Activated CD4-positive, alpha-beta memory T cell treated with anti-CD3 and anti-CD28 coated beads, Interleukin-2, amount 10 ng/mL, durations not matched to agents 7 days and 5 days (primary cell): ENCODE measurements at places on chromosomes 7 and 10. TPM values are rescaled to one million over a fixed set of nuclear protein-coding genes. Genes with fewer than 3 reads are reported as not detected.

Gene NT5C3A
- total RNA-seq, result 89.6 TPM

Gene OGDHL
- not detected for total RNA-seq

Gene LRRC18
- not detected for total RNA-seq

Gene ZDHHC4
- total RNA-seq, result 35.5 TPM

DNA sequence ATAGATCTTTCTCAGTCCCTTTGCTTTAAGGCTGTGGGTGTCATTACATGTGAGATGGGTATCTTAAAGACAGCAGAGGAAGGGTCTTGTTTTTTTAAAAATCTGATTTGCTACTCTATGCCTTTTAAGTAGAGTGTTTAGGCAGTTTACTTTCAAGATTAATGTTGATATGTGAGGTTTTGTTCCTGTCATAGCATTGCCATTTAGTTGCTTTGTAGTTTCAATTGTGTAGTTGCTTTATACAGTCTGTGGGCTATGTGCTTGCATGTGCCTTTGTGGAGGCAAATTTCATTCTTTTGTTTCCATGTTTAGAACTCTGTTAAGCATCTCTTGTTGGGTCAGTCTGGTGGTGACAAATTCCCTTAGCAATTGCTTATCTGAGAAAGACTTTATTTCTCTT, 54.6 kb downstream of the ZNF783 start:
- no peak for DNase-seq

DNA sequence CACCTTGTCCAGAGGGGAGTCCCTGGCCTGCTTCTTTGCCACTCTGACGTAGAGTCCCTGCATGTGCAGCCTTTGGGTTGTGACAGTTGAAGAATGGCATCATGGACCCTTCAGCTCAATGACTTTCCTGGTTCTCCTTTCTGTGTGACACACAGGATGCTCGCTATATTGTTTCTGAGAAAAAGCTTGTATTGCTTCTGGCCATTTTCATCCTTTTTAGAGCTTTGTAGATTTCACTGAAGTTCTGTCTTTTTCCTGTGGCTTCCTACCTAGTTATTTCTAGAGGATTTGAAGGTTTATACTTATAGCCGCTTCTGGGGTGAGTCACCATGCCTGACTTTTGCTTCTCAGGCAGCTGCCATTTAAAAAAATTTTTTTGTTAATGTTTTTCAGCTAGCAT, 27.0 kb downstream of the SND1 start:
- no peak for DNase-seq

DNA sequence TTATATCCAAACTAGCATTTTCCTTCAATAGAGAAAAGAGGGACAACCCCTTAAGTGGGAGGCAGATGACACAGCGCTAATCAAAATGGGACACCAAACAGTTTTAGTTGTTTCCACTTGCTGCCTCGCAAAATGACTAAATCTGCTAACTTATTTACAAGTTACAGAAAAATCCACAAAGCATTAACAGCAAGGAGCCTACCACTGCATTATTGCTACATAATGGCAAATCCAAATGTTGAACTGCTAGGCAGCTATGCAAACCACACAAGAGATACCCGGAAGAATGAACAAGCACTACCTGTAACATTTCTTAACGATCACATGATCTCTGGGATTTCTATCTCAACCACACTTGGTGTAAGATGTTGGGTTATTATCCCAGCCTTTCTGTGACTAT, 96.7 kb downstream of the SFMBT2 start:
- no peak for DNase-seq

- DNase-seq, result no peak
Measured at GRCh38 chr10:42928064-42928463, 145.5 kb downstream of the BMS1 start.

GRCh38 chr7:78153285-78153684, 354.7 kb downstream of the PHTF2 start:
- DNase-seq, result no peak
